Activated T-cell treated with anti-CD3 and anti-CD28 coated beads for 1 hour (primary cell): ENCODE measurements at places on chromosomes 3 and 15.
A peak's percentile ranks its signal among the peaks of the same experiment; 100 is the strongest.

GRCh38 chr3:52683611-52684010, 2.1 kb downstream of the PBRM1 start:
- no peak for DNase-seq

DNA sequence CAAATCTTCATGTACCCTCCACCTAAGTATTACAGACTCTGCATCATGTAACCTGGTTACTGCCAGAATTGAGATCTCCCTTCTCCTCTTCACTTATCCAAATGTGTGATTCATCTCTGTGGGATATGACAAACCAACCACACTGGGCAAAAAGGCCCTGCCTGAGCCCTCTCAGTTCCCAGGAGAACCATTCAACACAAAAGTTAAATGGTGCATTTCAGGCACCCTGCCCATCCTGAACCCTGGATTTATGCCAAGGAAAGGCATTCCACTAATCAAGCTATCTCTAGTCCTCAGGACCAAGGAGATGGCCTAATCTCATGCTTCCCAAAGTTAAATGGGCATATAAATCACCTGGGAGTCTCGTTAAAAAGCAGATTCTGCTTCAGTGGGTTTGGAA, 108.5 kb downstream of the TNIK start:
- no peak for DNase-seq

GRCh38 chr3:127573912-127574311, 16.6 kb downstream of the TPRA1 start:
- no peak for DNase-seq

GRCh38 chr15:55031727-55032126, 165.0 kb downstream of the RSL24D1 start:
- no peak for DNase-seq

- DNase-seq: no peak
Observed at GRCh38 chr3:14329116-14329830, 73.1 kb upstream of the SLC6A6 start.

DNA sequence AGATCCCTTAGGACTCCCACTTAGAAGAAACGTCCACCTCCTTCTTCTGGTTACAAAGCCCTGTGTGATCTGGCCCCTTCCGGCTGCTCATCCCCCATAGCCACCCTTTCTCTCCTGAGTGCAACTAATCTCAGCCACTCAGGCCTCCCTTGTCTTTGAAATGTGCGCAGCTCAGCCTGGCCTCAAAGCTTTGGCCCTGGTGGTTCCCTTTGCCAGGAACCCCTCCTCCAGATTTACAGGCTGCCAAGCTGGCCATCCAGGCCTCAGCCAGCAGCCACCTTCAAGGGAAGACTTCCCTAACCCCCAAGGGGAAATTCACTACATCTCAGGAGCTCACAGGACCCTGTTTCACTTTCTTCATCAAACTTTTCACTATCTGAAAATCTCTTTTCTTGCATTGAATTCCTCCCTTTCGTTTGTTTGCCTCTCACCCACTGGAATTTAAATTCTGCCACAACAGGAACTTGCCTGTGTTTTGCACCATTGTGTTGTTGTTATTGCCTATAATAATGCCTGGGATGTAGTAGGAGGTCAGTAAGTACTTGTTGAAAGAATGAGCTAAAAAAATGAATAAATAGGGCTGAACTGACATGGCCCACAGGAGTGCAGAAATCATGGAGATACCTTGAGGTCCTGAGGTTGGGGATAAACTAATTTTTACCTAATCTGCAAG, 109.5 kb upstream of the PFN2 start:
- no peak for DNase-seq

- no peak for DNase-seq
Observed at GRCh38 chr3:29384640-29385039, 103.8 kb downstream of the RBMS3 start.

GRCh38 chr3:4982773-4983738, 3.8 kb downstream of the BHLHE40 start:
- DNase-seq: no peak

- no peak for DNase-seq
Observed at GRCh38 chr15:63194880-63195568, 5.6 kb downstream of the RAB8B start.

GRCh38 chr3:128322030-128323022, 144.4 kb downstream of the DNAJB8 start:
- DNase-seq: peak; percentile 56

- DNase-seq: no peak
Observed at GRCh38 chr3:12803371-12803770, 6.9 kb downstream of the CAND2 start.

GRCh38 chr15:49423021-49423420, at the start of gene FGF7:
Gene FGF7, plus strand, starts transcription at chr15:49423242. Its CDS starts 1,056 bp downstream, at chr15:49424298.
- DNase-seq: no peak

DNA sequence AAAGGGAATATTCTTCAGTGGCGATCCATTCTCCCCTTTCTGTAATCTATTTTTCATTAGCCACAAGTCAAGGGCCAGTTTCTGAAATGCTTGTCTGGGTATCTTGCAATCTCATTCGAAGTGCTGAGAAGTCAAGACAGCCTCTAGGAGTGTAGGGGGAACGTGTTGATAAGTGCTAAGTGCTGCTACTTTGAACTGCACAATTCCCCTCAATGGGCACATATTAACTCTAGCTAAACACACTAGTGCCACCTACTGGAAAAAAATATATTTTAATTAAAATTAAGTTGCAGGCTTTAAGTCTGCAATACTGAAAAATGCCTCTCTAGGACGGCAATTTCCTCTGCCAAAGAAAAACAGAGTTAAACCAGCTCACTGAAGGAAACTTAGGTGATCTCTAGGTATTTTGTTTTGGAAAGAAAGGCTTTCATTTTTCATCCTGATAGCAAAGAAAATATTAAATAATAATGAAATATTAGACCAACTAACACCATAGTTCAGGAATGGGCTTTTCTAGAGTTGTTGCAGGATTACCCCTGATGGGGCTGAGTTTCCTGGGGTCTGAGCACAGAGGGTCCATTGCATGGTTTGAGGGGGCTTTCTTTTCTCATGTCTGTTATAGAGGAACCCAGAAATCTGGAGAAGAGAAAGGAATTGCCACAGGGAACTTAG, 181.9 kb upstream of the KBTBD8 start:
- DNase-seq: no peak

- DNase-seq: no peak
Observed at GRCh38 chr15:31261266-31262142, 65.1 kb upstream of the KLF13 start.

DNA sequence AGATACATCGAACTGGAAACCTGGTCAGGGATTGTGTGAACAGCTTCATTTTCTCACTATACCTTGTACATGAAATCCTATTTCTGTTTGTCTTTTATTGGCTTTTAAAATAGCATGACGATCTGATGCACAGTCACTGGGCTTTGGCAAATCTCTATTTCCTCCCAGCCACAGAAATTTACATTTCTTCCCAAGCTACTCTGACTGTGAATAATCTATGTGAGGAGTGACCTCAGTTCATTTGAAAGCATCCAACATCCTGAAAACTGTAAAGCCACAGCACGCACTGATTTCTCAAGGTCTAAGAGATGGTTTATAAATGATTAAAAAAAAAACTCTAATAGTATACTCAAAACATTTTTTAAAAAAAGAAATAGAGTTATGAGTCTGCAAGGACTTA, 450.3 kb downstream of the IL5RA start:
- DNase-seq: no peak

DNA sequence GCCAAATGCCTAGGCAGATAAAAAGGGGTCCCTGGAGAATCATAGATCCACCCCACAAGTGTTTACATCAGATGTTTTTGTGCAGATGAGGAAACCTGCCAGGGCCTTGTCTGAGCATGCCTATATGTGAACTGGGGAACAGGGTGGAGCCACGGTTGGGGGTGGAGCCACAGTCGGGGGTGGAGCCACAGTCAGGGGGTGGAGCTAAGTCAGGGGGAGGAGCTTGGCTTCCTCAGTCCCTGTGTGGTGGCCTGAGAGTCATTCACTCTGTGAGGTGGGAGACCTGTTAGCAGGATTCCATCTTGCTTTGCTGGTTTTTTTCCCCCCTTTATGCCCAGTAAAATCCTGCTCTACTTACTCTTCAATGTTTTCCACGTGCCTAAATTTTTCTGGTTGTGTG, 57.8 kb upstream of the TGFBR2 start:
- no peak for DNase-seq

DNA sequence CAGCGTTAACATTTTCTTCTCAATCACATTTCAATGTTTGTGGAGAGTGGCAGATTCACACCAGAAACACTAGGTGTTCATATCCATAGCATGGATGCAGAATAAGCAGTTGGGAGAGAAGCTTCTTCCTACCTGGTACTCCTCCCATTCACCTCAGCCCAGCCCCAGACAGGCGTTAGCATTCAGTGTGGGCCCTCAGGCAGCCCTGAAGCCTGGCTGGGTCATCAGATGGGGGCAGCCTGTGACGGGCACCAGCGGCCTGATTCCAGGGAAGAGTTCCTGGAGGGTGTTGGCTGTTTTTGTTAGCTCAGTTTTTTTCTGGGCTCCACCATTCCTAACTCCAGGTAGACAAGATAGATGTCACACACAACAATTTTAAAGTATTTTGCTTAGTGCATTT, 31.1 kb downstream of the APH1B start:
- no peak for DNase-seq

- no peak for DNase-seq
Observed at GRCh38 chr3:9041626-9042025, 78.4 kb upstream of the RAD18 start.

- peak; percentile 6 for DNase-seq
Observed at GRCh38 chr3:120093119-120093910, 932 bp downstream of the GSK3B start.

- DNase-seq: no peak
Observed at GRCh38 chr3:122689587-122689986, 8.9 kb downstream of the PARP14 start.

DNA sequence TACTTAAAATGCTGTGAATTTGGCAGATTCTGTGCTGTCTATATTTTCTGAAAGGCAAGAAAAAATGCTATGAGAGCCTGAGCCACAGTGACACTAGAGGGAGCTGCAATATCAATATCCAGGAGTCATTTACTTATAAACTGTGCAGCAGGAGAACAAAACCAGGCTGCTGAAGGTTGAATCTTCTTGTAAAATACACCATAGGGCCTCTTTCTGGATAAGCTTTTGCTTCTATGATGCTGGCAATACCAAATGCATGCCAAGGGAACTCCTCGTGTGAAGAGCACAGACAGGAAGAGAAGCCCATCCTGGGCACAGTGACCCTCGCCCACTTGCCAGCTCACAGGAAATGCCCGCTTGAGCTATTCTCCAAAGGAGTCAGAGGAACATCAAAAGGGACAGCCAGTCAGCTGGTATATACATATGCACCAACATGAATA, 48.0 kb upstream of the TSPAN3 start:
- no peak for DNase-seq

DNA sequence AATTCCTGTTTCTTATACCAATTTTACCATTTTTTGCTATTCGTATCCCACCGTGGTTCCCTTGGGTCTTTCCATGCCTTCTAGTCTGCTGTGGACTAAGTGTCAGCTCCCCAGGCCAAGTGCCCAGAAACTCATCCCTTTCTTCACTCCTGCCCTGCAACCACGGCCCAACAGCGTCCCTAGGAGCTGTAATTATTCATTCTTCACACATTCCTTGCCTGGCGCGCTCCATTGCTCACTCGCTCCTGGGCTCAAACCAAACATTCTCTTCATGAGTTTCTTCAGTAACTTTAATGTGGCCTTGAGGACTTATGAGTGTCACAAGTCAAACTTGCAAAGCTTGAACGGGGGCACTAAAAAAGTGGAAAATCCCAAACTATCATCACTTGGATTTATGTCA, 15.7 kb downstream of the GABRB3 start:
- DNase-seq: no peak

- no peak for DNase-seq
Observed at GRCh38 chr15:71687902-71688508, 122.3 kb upstream of the NR2E3 start.

GRCh38 chr3:64048631-64049061, 25.4 kb upstream of the PSMD6 start:
- no peak for DNase-seq

DNA sequence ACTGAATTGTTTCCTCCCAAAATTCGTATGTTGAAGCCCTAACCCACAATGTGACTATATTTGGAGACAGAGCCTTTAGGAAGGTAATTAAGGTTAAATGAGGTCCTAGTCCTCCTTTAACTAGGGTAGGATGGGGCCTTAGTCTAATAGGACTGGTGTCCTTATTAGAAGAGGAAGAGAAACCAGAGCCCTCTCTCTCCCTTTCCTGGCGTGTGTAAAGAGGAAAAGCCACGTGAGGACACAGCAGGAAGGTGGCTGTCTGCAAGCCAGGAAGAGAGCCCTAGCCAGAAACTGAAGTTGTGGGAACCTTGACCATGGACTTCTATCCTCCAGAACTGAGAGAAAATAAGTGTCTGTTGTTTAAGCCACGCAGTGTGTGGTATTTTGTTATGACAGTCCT, 94.3 kb downstream of the OXNAD1 start:
- DNase-seq: no peak

DNA sequence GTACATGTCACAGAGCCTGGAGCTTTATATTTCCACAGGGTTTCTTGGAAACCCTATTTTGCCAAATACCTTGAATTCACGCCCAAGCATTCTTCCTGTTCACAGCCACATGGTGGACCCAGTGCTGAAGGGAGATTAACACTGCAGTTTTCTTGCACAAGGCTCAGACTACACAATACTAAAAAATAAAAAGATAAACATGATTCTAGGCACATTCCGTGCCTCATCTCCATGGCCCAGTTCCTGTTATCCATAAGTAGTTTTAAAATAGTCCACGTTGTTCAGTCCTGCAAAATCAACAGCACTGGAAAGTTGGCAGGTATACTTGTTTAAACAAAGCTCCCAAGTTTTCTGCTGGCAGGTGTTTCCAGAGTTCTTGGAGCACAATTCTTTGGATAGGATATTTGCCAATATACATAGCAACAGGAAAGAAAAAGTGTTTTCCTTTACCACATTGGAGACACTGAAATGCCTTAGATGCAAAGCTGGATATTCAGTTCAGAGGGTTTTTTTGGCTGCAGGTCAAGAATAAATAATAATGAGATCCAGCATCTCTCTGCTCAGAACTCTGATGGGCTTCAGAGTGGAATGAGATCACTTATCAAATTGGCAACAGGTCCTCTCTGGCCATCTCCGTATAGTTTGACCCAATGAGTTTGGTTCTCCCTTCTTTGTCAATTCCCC, 88.1 kb upstream of the TGFBR2 start:
- DNase-seq: no peak

DNA sequence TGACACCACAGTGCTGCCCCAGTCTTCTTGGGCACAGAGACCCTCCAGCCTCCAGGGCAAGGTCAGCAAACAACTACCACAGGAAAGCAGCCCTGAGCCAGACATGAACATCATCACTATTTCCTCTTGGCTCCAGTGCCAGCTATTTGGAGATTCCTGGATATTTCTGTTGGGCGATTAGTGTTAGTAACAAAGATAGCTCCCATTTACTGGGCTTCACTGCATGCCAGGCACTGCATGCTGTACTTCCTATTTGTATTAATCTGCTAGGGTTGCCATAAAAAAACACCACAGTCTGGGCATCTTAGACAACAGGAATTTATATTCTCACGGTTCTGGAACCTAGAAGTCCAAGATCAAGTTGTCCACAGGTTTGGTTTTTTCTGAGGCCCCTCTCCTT, 255.1 kb upstream of the STT3B start:
- no peak for DNase-seq
